Hindlimb muscle (tissue), 1 donor: ENCODE measurements at places on chromosomes 3 and 15. TPM values are rescaled to one million over a fixed set of nuclear protein-coding genes. Genes with fewer than 3 reads are reported as not detected.

The CLDN18 gene
- polyA plus RNA-seq, result 0.44 TPM

The SEMA7A gene
- 5.2 TPM for polyA plus RNA-seq

The CSPG4 gene
- 125 TPM for polyA plus RNA-seq

The ZMYND10 gene
- polyA plus RNA-seq, result 1.4 TPM

The EPHB3 gene
- 42.4 TPM for polyA plus RNA-seq

The SLC22A14 gene
- 0.23 TPM for polyA plus RNA-seq

The EPHA3 gene
- 26.9 TPM for polyA plus RNA-seq

GRCh38 chr3:87203809-87204208 is 23.3 kb upstream of the CHMP2B start:
- DNase-seq, result no peak

GRCh38 chr15:67855842-67856241 is 16.0 kb upstream of the RNU6-1 start:
- no peak for DNase-seq

- no peak for DNase-seq
Measured at GRCh38 chr3:14454639-14455310, 52.4 kb downstream of the SLC6A6 start.

DNA sequence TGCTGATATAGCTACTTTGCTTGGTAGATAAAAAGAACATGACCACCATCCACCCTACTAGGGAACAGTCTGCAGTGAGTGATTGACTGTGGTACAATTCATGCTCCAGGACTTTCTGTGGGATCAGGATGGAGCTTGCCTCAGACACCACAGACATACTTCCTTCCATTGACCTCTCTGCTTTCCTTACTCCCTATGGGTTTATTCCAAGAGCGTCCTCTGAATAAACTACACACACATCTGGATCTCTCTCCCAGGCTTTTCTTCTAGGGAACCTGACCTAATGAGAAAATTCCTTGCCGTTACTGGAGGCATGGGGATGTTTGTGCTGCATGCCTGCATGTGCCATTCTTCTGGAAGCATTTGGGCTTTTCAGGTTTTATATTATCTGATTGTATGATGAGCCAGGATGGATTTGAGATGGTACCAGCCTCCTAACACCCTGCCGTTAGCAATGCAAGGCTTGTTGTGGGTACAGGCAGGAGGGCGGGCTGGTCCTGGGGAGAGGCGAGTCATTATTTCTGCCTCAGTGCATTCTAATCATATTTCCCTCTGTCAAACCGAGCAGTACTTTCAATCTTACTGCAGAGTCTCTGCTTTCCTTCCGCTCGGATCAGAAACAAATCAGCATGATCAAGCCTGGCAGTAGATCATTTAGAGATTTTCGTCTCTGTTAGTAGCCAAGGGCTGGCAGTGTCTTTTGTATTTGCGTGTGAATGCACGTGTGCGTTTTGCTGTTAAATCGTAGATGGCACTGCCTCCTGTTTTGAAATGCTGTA is 279.2 kb downstream of the PDCD6IP start:
- DNase-seq, result no peak

- DNase-seq, result peak; percentile 54
Measured at GRCh38 chr15:45795440-45796069, 160.7 kb downstream of the SQOR start.

- no peak for DNase-seq
Measured at GRCh38 chr3:74443102-74443501, 171.4 kb downstream of the CNTN3 start.

GRCh38 chr15:35195649-35196048 is 110.6 kb upstream of the NANOGP8 start:
- DNase-seq, result no peak

DNA sequence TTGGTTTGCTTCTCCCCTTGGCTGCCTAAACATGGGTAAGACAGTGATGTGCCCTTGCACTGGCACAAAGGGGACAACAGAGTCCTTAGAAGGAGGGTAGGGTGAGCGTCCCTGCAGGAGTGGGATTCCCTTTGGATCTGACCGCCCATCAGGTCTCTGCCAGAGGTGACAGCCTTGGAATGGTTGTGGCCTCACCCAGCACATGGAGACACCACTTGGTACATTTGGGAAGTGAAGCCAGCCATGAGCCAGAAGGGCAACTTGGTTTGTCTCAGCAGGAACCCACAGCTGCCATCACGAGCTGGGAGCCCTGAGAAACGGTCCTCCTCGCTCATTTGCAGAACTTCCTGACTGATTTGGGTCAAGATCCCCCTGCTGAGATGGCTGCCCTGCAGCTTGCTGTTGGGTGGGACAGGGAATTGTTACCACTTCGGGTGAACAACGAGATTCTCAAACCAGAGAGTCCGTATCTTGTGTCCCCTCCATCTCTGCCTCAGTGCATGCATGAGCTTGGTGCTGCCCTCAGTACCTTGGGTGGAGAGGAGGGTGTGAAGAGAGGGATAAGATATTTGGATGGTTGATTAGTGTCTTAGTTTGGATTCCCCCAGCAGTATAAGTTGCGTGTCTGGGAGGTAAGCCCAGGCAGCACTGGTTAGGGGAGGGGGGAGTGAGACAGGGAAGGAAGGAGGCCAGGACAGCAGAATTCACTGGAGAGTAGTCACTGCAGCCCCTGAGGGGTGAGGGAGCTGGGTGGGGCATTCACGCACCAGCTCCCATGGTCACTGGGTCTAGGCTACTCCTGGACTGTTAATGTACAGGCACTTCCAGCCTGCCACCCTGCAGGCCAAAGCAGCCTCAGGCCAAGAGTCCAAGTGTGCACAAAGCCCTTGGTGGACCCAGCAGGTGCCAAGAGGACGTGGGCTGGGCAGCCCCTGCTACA is 168.8 kb upstream of the TOPAZ1 start:
- no peak for DNase-seq

- DNase-seq, result no peak
Measured at GRCh38 chr3:151856118-151856517, 17.3 kb upstream of the SUCNR1 start.

- DNase-seq, result no peak
Measured at GRCh38 chr3:67048067-67048714, 50.1 kb downstream of the KBTBD8 start.

DNA sequence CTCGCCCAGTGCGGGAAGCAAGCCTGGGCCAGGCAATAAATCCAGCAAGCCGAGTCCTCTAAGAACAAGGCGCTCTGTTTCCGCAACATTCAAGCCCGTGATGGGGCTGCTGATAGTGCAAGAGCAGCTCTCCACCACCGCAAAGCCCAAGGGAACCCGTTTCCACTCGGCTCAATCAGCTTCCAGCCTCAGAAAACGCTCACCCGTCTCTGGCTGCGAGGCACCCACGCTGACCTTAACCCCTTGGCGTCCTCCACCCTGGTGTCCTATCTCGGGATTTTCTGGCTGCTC is 17.8 kb downstream of the SPATA12 start:
- DNase-seq, result peak; percentile 58
